M059J (cell line): ENCODE measurements at places on chromosomes 16 and 17. TPM values are rescaled to one million over a fixed set of nuclear protein-coding genes. Genes with fewer than 3 reads are reported as not detected.

The HBA1 gene
- not detected in 2 replicates for total RNA-seq

The MC1R gene
- 2.1 and 4.0 TPM in 2 replicates for total RNA-seq

The SLC25A19 gene
- 6.7 and 12.5 TPM in 2 replicates for total RNA-seq

The HEATR9 gene
- total RNA-seq: not detected in 2 replicates

The HSPB9 gene
- not detected in 2 replicates for total RNA-seq

The CPPED1 gene
- total RNA-seq: 40.1 and 40.5 TPM in 2 replicates

The PNMT gene
- not detected in 2 replicates for total RNA-seq

The KRT31 gene
- total RNA-seq: not detected in 2 replicates

The FBXL16 gene
- total RNA-seq: 8.1 and 12.0 TPM in 2 replicates

The OR3A3 gene
- total RNA-seq: not detected in 2 replicates

The C16orf74 gene
- total RNA-seq: 3.0 and 4.2 TPM in 2 replicates

The KRT15 gene
- 6.3 and 10.2 TPM in 2 replicates for total RNA-seq

The FBXW10 gene
- total RNA-seq: 0.07 TPM in 1 of 2 replicates, not detected in the other

The RNF151 gene
- not detected in 2 replicates for total RNA-seq

The DNAAF8 gene
- total RNA-seq: 0.81 and 1.4 TPM in 2 replicates

The INCA1 gene
- not detected in 2 replicates for total RNA-seq

The ENO3 gene
- total RNA-seq: 0.27 and 1.1 TPM in 2 replicates

The B9D1 gene
- 20.6 and 31.7 TPM in 2 replicates for total RNA-seq

The HP gene
- not detected in 2 replicates for total RNA-seq

The CCDC200 gene
- total RNA-seq: not detected in 2 replicates

The NUPR1 gene
- total RNA-seq: 1.1 and 3.5 TPM in 2 replicates

The MMP28 gene
- total RNA-seq: 0.17 and 1.2 TPM in 2 replicates

The HIRIP3 gene
- total RNA-seq: 17.1 and 19.0 TPM in 2 replicates

The RPS15A gene
- total RNA-seq: 1,701 and 1,980 TPM in 2 replicates

The TEX19 gene
- 0.05 TPM in 1 of 2 replicates, not detected in the other for total RNA-seq

The KRT222 gene
- 0.07 TPM in 1 of 2 replicates, not detected in the other for total RNA-seq

The MYH2 gene
- total RNA-seq: not detected in 2 replicates

The TUBG2 gene
- total RNA-seq: 15.9 and 21.0 TPM in 2 replicates

The SEZ6L2 gene
- total RNA-seq: 16.7 and 38.3 TPM in 2 replicates

The SLFN12 gene
- total RNA-seq: 39.4 and 39.6 TPM in 2 replicates

The CCL8 gene
- total RNA-seq: 0.17 and 0.69 TPM in 2 replicates

The PIGS gene
- total RNA-seq: 112 and 119 TPM in 2 replicates

The TBX2 gene
- total RNA-seq: 1.4 and 4.9 TPM in 2 replicates

The MTSS2 gene
- 39.3 and 69.0 TPM in 2 replicates for total RNA-seq

The TMEM92 gene
- total RNA-seq: 0.99 and 5.2 TPM in 2 replicates

The IGFALS gene
- 0.07 TPM in 1 of 2 replicates, not detected in the other for total RNA-seq

The GPS2 gene
- 94.3 and 118 TPM in 2 replicates for total RNA-seq

The SNX20 gene
- not detected in 2 replicates for total RNA-seq

The PRSS8 gene
- 0.20 TPM in 1 of 2 replicates, not detected in the other for total RNA-seq

The PPL gene
- total RNA-seq: 1.8 and 2.2 TPM in 2 replicates

The TEKT3 gene
- not detected in 2 replicates for total RNA-seq

The PRSS22 gene
- not detected in 2 replicates for total RNA-seq

The AIPL1 gene
- 0.05 TPM in 1 of 2 replicates, not detected in the other for total RNA-seq

The AANAT gene
- total RNA-seq: not detected in 2 replicates

The EFTUD2 gene
- 131 and 157 TPM in 2 replicates for total RNA-seq

The HOXB4 gene
- 0.20 and 0.57 TPM in 2 replicates for total RNA-seq

The MMP25 gene
- total RNA-seq: 0.02 TPM in 1 of 2 replicates, not detected in the other

The RMI2 gene
- 42.6 and 46.9 TPM in 2 replicates for total RNA-seq

The TP53TG3 gene
- not detected in 2 replicates for total RNA-seq

The ATP6V0A1 gene
- total RNA-seq: 21.5 and 29.6 TPM in 2 replicates

The GNG13 gene
- total RNA-seq: not detected in 2 replicates

The MGRN1 gene
- total RNA-seq: 30.9 and 46.2 TPM in 2 replicates

The BCO1 gene
- 0.10 TPM in 1 of 2 replicates, not detected in the other for total RNA-seq

The SOST gene
- not detected in 2 replicates for total RNA-seq

The KCNH6 gene
- total RNA-seq: not detected in 2 replicates

The RSKR gene
- total RNA-seq: 2.2 and 9.7 TPM in 2 replicates

The ROGDI gene
- total RNA-seq: 18.9 and 21.7 TPM in 2 replicates

The TSPAN10 gene
- total RNA-seq: 2.5 and 5.3 TPM in 2 replicates

The KRTAP17-1 gene
- total RNA-seq: not detected in 2 replicates

The CCNF gene
- 34.3 and 53.2 TPM in 2 replicates for total RNA-seq
